ENCODE measurements at places on chromosomes 1 and 21.

DNA sequence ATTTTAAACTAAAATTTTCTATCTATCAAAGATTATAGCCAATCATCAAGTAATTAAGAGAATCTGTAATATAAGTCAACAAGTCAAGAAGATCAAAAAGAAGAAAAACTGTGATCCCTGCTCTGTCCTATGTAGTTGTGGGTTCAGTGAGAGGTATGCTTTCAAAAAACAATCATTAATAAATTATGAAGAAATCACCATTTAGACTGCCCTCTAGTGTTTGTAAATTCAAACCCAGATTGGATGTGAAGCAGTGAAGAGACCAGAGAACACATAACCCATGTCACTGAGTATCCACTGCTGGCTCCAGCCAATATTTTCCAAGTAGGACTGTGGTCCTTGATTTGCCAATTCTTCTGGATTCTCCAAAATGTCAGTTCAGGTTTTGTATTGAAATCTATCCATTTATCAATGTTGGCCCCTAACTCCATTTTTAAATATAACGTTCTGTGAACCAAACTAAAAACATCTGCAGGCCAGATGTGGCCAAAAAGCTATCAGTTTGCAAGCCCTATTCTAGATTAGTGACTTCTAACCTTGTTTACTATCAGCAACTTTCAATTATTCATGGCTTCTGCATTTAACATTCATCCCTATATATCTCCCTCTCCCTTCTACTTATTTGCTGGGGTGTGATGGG lies 467.5 kb upstream of the CXADR start:
- no peak for DNase-seq

- no peak for DNase-seq
Measured at GRCh38 chr1:88118176-88118845, 565.8 kb upstream of the PKN2 start.

- no peak for DNase-seq
Measured at GRCh38 chr1:43199093-43199726, 27.1 kb downstream of the CFAP57 start.

DNA sequence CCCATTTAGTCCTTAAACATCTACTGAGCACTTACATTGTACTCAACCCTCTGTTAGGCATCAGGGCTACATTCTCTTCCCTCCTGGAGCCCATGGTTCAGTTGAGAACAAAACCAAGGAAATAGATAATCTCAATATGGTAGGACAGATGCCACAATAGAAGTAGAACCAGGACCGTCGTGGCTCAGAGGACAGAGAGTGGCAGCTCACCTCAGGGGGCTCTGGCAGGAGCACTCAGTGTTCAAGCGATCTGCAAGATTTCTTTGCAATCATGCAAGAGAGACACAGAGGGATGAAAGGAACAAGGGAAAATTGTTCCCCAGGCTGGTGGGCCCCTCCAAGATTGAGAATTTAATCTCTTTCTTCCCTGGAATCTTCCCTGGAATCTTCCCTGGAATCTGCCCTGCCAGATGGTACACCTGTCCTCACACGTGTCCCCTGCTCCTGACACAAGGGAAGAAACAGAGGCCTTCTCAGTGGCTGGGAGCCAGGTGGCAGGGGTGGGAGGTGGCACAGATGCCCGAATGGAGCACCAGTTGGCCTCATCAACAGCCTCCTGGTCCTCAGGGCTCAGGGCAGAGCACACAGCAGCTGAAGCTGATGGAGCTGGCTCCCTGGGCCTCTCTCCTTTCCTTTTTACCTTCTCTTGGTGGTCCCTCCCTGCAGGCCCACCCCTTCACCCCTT lies 135.4 kb downstream of the PLXNA2 start:
- no peak for DNase-seq

All from posterior cingulate gyrus (tissue), 11 donors.